ENCODE measurements at places on chromosomes 3 and 15.
A peak's percentile ranks its signal among the peaks of the same experiment; 100 is the strongest.

DNA sequence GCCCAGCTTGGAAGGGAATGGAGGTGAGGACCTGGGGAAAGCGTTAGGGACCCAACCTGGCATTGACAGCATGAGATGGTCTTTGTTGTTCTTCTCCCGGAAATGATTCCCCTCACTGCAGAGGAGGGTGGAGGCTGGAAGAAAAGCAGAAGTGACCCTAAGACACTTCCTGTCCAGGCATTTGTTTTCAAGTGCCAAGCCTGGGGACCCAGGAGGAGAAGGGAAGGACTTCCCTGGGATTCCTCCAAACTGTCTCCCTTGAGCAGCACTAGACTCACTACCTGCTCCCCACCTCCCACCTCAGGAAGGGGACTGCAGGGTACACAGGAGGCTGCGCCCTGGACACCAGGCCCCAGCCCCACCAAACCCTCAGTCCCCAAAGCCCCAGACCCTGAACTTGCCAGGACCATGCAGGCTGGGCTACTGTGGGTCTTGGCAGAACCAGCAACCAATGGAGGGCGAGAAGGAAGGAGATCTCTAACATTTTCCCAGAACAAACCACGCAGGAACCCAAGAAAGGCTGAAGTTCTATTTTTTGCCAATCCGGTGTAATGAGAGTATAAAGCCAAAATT is 9.8 kb upstream of the VIPR1 start:
- no peak for DNase-seq

GRCh38 chr15:35043373-35044095 is 41.6 kb downstream of the NANOGP8 start:
- no peak for DNase-seq

GRCh38 chr3:63877737-63878393 is 14.2 kb downstream of the ATXN7 start:
- DNase-seq = no peak

GRCh38 chr3:52299879-52300611 is 12.4 kb downstream of the GLYCTK start:
- peak; percentile 26 for DNase-seq

DNA sequence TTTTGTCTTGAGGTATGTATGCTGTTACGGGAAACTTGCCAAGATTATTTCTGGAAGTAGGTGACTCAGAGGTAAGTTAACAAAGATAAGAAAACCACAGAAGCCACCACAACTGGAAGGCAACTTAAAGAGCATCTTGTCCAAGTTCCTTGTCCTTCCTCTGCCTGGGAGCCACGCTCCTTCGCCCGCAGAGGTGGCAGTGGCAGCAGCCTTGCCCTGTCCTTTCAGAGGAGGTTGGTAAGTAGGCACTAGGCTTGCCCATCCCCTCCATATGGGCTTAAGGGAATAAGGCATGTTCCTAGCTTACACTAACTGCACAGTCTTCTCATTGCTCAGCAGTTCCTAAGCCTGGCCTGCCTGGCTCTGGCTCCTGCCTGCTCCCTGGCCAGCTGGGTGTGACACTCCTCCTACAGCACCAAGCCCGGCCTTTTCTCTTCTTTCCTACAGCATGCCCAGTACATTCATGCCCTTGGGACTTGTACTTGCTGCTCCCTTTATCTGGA is 48.0 kb upstream of the RAB6B start:
- peak; percentile 95 for DNase-seq

DNA sequence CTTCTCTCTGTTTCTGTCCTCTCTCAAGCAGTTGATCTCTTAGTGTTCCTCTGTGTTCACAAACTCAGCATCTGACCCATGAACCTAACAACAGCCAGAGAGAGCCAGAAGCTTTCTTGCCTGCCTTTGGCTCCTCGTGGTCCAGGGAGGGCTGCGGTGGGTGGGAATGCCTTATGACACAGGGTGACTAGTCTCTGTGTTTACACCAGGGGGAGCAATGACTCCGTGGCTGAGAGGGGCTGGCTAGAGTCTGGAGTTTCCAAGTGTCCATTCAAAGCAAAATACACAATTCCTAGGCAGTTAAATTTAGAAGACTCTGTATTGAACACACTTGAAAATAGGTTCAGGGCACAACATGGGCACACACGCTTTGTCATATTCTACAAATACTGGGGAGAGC is 370.0 kb upstream of the FRG2C start:
- DNase-seq = no peak

- no peak for DNase-seq
Observed at GRCh38 chr3:191169566-191169965, 29.5 kb upstream of the OSTN start.

DNA sequence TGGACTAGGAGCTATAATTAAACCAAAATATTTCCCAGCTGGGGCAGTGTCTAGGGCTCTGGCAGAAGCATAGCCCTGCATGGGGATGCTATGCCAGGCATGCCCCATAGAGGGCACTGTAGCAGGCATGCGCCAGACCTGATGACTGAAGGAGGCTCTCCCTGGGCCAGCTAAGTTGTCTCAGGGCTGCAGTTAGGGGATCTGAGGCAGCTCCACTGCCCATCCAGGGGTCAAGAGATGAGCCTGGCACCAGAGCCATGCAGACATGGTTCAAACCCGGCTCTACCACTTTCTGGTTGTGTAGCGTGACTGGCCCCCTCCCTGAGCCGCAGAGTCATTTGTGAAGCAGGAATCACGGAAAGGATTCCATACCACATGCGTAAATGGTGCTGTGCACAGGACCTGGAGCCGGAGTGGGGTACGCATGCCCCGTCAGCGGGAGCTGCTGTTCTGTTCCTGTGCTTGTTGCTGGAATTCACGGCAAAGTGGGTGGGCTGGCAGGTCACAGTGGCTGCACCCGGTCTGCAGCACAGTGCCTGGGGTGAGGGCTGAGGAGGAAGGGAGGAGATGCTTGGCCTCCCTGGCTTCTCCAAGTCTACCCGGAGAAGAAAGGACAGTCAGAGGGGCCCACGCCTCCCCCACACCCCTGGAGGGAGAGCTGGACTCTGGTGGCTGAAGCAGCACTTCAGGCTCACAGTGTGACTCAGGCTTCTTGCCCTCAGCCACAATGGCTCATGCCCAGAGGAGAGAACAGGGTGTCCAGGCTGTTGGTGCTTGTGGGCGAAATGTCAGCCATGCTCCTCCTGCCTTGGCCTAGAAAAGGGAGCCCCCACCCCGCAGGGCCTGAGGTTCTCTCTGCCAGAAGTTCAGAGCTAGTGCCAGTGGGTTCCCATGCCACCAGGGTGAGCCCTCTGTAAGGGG is 43.1 kb downstream of the DNASE1L3 start:
- peak; percentile 14 for DNase-seq

DNA sequence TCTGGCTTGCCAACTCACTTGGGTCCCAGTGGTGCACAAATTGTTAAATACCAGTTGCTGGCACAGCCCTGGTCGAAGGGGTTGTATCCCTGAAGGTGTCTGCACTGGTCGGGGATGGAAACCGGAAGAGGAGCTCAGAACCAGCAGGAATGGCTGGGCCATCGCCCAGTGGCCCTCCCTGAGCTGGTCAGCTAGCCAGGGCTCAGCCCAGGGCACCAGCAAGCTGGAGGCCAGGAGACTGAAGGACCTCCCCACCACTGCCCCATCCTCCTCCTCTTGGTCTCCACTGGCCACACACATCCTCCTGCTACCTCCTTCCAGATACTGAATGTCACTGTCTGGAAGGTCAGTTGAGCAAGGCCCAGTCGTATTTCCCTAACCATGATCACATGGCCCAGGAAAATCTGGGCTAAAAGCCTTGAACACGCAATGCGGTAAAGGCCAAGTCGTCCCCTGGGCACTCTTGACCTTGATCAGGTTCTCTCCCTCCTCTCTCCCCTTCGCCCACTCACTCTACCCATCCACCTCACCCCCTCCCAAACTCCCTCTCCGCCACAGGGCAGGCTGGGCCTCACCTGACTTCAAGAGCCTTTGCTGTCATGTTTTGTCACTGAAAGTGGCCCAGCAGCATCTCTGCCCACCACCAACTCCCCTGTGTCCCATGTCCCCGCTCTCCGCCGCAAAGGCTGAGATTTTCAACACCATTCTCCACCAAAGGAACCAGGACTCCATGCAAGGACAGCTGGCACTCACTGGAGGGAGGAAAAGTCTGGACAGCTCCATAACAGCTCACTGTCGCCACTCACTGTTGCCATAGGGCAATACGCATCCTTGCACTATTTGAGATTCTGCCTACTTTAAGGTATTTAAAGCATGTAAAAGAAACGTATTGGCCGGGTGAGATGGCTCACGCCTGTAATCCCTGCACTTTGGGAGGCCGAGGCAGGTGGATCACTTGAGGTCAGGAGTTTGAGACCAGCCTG is 12.1 kb downstream of the ZDHHC19 start:
- no peak for DNase-seq

GRCh38 chr15:50192926-50193620 is 11.1 kb downstream of the SLC27A2 start:
- no peak for DNase-seq

- no peak for DNase-seq
Observed at GRCh38 chr3:14297305-14297704, 105.1 kb upstream of the SLC6A6 start.

GRCh38 chr3:170754311-170754693 is 115.7 kb downstream of the RPL22L1 start:
- no peak for DNase-seq

GRCh38 chr15:38864827-38865581 is 300.4 kb upstream of the RASGRP1 start:
- DNase-seq = no peak

GRCh38 chr3:114331007-114331406 is 37.2 kb downstream of the TIGIT start:
- no peak for DNase-seq

- DNase-seq = no peak
Observed at GRCh38 chr15:57533448-57533799, 58.3 kb upstream of the MYZAP start.

All from RCC 7860 (cell line).